ENCODE measurements at places on chromosomes 5 and 9.

DNA sequence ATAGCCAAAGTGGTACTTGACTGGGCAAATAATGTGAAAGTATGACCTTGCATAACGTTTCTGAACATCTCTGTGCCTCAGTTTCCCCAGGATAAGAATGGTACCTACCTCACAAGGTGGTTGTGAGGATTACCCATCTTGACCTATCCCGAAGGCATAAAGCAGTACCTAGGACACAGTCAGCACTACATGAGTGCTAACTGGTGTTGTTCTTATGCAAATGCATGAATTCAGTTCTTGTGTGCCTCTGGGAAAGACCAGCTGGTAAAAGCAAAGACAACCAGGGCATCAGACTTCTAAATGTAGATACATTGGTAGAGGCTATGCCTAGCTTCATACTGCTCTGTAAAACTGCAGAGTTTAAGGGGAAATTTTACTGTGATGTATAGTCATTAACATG lies 21.8 kb upstream of the TMEM252 start:
- DNase-seq, result no peak

DNA sequence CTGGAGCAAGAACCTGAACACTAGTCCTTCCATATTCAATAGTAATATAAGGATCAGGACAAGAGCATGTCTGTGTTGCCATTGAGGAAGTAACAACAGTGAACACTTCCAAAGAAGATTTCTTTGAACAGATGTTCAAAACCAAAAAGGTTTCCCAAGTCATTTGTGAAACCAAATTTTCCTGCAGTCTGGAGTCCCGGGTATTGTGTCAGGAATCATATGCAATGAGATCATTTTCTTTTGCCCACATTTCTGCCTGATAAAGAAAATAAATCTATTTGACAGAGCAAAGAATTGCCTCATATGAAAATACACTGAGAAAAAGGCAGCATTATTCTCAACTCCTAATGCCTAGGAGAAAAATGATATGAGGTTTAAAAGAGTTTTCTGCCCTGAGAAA lies 151.7 kb downstream of the SNX18 start:
- no peak for DNase-seq

GRCh38 chr5:60473654-60474053 lies 226.3 kb downstream of the DEPDC1B start:
- no peak for DNase-seq

DNA sequence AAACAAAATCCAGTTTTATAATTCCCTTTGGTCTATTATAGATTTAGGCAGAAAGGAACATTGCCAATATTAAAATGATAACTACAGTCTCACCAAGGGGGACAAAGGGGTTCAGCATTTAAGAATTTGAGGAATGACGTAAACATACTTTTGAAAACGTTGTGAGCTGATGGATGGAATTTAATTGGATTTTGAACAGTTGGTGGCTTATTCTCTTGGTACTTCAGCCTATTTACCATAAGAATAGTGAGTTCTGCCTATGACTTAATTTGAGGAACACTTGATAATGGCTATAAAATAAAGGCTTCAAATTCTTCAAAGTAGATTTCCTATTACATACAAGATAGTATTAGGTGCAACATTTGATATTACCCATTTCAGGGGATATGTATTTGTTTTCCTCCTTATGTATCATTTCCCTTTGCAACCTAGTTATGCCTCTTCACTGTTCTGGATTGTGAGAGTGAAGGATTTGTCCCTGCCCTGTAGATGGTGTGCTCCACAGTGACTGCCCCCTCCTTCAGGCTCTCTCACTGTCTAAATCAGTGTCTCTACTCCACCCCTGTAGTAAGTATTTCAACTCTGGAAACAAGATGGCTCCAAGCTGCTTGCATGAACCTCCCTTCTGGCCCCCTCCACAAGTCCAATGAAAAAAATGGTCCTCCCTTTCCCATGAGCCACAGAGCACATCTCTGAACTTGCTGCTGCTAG lies 225.6 kb downstream of the ARHGEF28 start:
- no peak for DNase-seq

DNA sequence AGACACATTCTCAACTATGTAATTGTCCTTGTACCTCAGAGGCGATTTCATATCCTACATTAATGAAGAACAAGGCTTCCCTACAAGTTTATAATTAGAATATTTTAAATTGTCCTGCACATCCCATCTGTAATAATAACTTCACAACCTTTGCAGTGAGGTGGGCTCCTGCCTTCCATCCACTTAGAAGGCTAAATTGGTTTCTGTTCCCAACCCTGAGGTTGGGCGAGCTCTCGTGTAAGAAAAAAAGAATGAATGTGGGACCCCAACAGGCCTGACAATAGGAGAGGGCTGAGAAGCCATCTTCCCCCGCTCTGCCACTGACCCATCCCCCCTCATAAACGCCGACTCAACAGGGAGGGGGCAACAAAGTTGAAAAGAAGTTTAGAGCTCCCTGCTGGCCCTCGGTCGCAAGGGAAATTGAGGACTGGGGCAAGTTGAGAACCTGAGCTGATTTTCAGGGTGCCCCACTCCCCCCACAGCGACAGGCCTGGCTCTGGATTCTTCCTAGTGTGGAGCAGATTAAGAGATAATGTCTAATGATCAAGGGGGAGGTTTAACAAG lies 9.4 kb downstream of the BARHL1 start:
- DNase-seq, result no peak

GRCh38 chr5:129382921-129383672 lies 77.0 kb upstream of the ADAMTS19 start:
- no peak for DNase-seq

DNA sequence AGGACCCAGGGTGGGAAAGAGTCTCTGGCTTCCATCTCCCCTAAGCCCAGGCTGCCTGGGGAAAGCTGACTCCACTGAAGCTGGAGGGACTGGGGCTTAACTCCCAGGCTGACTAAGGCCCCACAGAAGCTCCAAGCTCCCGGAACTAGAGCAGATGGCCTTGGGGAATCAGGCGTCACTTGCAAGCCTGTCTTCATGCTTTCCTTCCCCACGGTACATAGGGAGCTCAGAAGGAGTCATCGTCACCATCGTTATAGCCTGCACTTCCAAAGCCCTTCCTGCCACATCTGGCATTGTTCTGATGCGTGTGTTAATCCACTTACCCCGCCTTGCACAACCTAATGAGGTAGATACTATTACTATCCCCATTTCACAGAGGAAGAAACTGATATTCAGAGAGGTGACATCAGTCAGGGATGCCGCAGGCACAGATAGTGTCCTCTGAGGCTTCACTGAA lies 11.5 kb downstream of the AQP3 start:
- DNase-seq, result no peak

- no peak for DNase-seq
Observed at GRCh38 chr9:112750764-112751055, 150 bp downstream of the SNX30 start.

DNA sequence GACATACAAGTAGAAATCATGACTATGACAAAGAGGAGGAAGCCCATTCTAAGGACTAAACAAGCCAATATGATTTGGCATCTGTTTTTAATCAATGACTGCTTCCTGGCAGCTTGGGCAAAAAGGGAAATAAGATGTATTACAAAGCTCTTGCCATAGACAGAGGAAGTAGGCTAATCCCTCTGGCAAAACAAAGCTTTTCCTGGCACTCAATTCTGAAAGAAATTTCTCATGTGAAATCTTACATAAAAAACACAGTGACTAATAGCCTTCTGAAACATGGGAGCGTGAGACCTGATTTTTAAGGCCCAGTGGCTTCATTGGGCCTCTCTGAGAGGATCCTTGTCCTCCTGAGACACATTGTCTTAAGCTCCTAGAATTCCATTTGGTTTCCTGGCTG lies 93.6 kb downstream of the COL23A1 start:
- no peak for DNase-seq

All from NCI-H146 (cell line).